ENCODE measurements at places on chromosomes 4 and X.

- DNase-seq = no peak
Observed at GRCh38 chrX:44203791-44204190, 139.7 kb downstream of the EFHC2 start.

- no peak for DNase-seq
Observed at GRCh38 chrX:74422576-74423288, 1.4 kb downstream of the SLC16A2 start.

DNA sequence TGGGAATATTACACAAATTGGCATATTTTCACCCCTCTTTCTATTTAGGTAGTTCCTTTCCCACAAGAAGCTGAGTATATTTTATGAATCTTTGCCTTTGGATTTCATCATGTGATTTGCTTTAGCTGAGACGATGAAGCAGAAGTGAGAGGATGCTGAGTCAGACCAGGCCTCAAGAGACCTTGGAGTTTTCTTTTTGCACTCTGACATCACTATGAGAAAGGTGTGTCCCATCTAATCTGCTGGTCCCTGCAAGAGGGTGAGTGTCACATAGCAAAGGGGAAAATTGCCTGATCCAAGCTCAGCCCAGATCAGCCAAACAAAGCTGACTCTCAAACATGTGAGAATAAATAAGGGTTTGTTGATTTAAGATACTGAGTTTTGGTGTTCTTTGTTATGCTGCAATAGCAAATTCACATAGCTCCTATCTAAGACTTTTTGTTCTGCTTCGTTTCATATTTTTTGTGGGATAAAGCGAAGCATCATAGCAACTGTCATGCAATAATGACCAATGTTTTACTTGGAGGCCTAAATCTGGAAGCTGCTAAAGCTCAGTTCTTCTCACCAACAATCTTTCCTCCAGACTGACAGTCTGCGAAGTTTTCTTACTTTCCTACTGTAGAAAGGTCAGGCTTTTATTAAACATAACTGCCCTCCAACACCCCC, 176.9 kb downstream of the PDHA2 start:
- no peak for DNase-seq

- DNase-seq = no peak
Observed at GRCh38 chr4:20430259-20430941, 178.7 kb downstream of the SLIT2 start.

GRCh38 chr4:73375328-73375741, 28.8 kb upstream of the ALB start:
- no peak for DNase-seq

DNA sequence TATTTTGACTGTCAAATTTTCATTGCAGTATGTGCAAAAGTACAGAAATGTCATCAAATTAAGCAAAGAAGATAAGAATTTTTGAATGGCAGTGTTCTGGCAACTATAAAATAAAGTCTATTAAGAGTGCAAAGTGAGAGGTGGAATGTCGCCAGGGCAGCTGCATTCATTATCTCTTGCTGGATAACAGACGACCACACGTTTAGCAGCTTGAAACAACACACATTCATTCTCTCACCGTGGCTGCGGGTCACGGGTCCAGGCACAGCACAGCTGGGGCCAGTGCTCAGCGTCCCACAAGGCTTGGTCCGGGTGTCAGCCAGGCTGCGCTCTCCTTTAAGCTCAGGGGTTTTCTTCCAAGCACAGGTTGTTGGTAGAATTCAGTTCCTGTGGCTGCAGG, 113.9 kb downstream of the GPR143 start:
- no peak for DNase-seq

DNA sequence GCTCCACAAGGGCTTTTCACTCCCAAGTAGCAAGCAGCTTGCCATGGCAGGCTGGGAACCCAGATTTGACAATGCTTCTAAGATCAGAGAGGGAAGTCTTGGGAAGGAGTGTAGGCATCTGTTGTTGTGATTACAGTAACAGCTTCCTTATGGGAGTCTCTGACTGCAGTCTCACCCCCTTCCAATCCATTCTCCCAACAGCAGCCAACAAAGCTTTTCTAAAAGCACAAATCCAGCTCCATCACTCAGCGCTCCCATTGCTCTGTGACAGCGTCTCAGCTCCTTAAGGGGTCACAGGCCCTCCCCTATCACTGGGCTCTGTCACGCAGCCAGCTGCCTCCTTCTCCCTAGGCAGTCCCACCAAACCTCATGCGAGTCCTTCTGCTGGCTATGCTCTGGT, 7.1 kb downstream of the IGFBP7 start:
- DNase-seq = no peak

DNA sequence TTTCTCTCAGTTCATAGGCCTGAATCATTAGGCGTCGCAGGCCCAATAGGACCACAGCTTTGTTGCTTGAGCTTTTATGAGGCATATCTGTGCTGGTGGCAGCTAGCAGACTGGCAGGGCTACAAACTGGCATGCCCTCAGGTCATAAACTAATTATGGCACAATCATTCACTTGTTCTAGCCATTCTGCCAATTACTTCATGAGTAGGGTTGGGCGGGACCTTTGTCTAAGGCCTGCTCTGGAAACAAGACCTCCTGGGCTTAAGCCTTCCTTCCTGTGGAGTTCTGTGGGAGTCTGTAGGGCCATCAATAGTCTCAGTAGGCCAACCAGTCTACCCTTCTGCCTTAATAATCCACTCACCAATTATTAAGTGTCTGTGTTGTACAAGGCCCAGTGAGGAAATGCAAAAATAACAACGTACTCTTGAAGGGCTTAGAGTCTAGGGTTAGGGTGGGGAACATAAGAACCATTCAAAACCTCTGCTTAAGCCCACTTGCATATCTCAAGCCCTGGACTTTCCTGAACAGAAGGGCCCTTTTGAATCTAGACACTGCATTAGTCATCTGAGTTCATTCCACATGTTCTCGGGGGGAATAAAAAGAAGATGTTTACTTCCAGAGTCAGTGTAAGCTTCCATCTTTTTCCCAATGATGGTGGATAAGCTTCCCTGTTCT, 44.5 kb downstream of the SHROOM4 start:
- no peak for DNase-seq

- no peak for DNase-seq
Observed at GRCh38 chrX:118350221-118350620, 4.3 kb downstream of the WDR44 start.

DNA sequence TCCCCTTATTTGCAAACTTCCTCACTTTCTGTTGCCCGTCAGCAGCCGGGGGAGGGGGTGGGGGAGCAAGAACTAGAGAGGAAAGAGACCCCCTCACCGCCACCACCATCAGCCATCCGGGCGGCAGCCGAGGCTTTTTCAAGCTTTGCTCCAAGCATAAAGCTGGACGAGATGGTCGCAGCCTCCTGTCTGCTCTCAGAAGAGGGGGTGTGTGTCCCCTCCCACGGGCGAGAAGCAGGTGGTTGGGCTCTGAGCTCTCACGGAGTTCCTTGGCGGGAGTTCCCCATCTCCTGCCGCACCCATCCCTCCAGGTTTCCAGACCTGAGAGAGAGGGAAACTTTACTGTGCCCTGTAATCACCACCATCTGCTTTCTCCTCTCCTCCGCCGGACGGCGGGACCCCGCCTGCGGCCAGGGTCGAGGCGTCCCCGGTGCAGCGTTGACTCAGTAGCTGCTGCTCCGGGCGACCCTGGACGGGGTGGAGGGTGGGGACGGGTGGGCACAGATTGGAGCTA, 4.7 kb upstream of the ARX start:
- DNase-seq = no peak

DNA sequence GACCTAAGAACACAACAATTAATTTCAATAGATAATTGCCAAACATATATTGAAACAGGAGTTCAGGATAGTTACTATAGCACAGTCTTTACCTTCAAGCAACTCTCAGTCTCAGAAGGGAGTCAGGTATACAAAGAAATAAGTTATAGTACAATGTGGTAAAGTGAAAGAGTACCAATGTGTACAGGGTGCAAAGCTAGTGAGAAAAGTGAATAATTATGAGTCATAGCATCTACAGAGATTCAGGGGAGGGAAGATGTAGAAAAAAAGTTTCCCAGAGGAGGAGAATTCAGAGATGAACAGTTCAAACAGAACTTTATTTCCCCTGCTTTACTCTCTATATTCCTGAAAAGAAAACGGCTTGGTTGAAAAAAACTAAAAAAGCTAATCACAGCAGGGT, 22.7 kb upstream of the DKK2 start:
- DNase-seq = no peak

GRCh38 chr4:159134429-159134828, 31.6 kb downstream of the RAPGEF2 start:
- DNase-seq = no peak

- no peak for DNase-seq
Observed at GRCh38 chr4:185896817-185897488, 85.0 kb upstream of the SORBS2 start.

- no peak for DNase-seq
Observed at GRCh38 chr4:74654230-74654681, 140.1 kb downstream of the BTC start.

DNA sequence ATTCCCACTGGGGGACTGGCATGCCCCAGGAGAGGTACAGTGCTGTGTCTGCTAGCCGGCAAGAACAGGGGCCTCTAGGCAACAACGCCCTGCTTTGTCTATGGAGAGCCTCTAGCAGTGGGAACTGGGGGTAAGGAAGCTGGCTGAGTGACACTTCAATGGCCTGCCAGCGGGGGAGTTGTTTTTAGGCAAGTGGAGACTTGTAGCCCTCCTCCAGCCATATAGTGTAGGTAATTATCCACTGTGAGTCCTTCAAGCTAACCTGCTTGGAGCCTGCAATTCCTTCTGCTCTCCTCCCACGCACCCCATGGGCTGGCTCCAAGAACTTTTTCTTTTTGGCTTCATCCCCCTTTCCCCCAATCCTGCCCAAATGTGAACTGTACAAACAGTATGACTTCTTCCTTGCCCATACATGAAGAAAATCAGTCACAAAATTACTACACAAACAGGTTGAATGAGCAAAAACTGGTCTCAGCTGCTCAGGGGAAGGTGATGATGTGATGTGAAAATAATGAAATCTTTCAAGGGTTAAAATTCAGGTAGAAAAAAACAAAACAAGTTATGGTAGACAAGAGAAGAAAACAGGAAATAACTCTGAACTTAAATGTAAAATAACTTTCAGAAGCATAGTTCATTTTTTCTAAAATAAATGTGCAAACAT, 33.1 kb downstream of the LEF1 start:
- DNase-seq = no peak

DNA sequence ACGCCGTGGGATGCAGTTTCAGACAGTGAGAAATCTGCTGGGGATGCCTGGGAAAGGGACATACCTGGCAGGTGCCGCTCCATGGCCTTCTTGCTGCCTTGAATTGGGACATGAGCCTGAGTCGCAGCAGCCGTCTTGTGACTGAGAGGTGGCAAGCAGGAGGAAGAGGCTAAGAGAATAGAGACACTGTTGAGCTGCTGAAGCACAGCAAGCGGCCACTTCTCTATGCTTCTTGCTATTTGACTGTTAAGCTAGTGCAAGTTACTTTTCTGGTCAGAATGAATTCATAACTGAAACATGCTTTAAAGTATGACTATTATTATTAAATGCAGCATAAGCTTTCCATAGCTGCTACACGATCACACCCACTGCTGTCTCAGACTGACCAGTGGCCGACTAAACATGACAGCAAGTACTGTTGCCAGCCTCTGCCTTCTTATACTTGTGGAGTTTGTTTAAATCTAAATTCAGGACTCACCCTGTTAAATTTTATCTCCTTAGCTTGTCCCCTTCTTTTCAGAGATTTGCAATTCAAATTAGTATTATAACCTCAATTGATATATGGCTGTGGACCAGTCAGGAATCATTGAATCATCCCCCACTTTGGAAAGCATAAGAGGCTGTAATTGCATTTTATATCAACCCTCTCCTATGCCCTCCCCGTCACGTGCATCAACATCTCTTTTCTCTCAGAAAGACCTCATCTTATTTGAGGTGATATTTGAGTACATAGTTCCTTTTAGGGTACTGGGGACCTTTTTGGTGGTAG, 24.8 kb upstream of the ACSL1 start:
- no peak for DNase-seq

- no peak for DNase-seq
Observed at GRCh38 chr4:31791666-31792065, 1071.5 kb downstream of the PCDH7 start.

DNA sequence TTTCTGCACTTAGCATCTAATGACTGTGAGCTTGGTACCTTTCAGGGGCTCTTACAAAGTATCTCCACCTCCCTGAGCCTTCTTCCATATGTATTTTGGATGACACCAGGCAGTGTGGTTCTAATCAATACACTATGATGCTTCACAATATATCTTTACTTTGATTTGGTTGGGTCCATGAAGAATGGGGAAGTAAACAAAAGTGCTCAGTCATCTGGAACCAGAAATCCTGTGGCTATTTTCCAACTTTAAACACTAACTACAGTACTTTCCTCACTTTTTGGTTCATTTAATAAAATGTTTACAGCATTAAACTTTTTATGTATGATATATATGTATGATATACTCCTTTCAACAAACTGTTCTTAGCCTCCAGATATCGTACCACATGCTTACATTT, 216.4 kb upstream of the AFF2 start:
- no peak for DNase-seq

- DNase-seq = no peak
Observed at GRCh38 chr4:38876636-38877035, 9.0 kb downstream of the FAM114A1 start.

DNA sequence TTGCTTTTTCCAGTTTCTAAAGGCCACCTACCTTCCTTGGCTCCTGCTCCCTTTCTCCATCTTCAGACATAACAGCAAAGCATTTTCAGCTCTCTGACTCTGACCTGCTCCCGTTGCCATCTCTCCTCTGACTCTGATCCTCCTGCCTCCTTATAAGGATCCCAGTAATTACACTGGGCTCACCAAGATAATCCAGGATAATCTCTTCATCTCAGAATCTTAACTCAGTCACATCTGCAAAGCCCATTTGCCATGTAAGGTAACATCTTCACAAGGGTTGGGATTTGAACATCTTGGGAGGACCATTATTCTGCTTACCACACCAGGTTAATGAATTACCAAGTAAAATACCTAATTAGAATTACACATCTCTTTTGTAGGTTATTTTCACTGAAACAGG, 41.3 kb upstream of the MAGED1 start:
- no peak for DNase-seq

DNA sequence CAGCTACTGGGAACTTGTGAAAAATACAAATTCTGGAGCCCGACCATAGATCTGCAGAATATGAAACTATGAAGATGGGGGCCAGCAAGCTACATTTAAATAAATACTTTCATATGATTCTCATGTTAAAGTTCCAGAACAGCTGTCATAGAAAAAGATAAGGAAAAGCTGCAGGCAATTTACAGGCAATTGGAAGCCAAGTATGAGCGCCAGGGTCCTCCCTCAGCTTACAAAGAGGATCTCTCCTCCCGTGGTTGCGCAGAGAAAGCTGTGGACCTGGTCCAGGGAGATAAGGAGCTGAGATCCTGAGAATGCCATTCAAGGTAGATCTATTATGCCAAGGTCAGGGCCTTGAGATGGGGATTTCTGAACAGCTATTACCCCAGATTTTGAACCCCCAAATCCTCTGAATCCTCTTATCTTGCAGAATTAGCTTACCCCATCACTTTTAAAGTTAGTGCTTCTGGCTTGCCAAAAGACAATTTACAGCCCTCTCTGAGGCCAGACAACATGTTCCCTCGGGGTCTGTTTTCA, 25.6 kb upstream of the FRAS1 start:
- no peak for DNase-seq
